ENCODE measurements at places on chromosomes 5 and 9. TPM values are rescaled to one million over a fixed set of nuclear protein-coding genes. Genes with fewer than 3 reads are reported as not detected.

GRCh38 chr5:42950116-42950455 lies 90.0 kb downstream of the ANXA2R start:
- DNase-seq, result no peak

DNA sequence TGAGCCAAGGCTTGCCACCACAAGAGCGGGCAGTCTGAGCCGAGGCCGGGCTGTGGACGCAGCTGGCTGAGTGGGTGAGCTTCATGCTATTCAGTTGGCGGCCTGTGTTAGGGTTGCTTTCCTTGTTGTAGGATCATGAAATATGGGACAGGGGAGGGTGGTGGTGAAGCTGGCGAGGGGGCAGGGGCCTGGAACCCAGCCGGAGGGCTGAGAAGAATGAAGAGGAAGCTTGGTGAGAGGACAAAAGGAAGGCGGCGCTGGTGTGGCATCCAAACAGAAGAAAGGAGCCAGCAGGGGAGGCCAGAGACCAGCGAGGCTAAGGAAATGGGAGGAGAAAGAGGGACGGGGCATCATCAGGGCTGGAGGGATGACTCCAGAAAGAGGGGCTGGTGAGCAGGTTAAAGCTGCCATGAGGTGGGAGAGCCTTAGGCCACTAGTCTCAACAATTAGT lies 18.3 kb downstream of the RALGPS1 start:
- no peak for DNase-seq

The PPP2R2B gene
- 6.3 TPM for total RNA-seq

DNA sequence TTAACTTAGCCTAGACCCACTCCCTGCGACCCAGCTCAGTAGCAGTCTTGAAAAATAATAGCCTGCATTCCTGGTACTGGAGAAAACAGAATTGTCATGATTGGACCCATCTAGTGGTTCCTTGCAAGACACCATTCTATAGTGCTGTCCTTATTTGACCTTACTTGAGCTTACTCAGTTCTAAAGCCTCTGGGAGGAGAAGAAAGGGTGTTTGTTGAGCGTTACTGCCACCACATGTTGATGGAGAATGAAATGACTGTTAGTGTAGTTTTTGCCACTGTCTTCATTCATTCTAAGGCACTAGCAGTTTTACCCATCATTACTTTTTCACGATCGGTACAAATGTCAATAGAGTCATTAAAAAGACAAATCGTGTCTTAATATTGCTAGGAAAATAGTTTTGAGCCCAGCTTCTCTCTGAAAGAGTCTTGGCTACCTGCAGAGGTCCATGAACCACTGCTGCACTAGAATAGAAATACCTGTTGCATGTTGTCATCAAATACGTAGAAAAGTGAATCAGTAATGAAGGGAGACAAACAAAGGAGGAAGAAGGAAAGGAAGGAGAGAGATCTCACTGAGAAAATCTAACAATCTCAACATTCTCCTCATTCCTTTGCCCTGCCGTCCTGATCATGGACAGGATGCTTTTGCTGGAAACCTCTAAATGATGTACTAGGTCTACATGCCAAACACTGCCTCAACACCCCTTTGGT lies 96.0 kb downstream of the LIX1 start:
- DNase-seq, result no peak

GRCh38 chr5:76542887-76543690 lies 80.1 kb downstream of the F2RL2 start:
- DNase-seq, result no peak

GRCh38 chr9:133960568-133961129 lies 31.5 kb downstream of the VAV2 start:
- no peak for DNase-seq

GRCh38 chr5:62718324-62718723 lies 139.7 kb downstream of the LRRC70 start:
- no peak for DNase-seq

DNA sequence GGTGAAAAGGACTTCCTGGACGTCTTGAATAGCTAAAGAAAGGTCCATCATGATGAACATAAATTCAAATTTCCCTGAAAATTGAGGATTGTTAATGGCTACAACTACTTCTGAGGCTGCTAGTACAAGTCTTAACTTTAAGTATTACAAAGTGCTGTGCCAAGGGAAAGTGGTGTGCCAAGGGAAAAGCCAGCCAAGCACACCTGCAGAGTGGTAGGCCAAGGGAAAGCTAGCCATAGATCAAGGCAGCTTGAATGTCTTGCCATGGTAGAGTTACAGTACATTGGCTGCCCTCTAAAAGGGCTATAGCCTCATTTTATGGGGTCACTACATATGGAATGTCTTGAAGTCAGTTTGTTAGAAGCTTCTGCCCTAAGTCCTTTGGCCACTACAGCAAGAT lies 64.2 kb downstream of the SPEF2 start:
- DNase-seq, result no peak

The SMIM33 gene
- total RNA-seq, result not detected

- no peak for DNase-seq
These were observed 46.7 kb downstream of the VAV2 start for GRCh38 chr9:133945314-133945975.

The NINJ1 gene
- total RNA-seq, result 31.2 TPM

The FAM219A gene
- total RNA-seq, result 1.6 TPM

GRCh38 chr9:77661566-77662085 lies 13.5 kb upstream of the GNA14 start:
- no peak for DNase-seq

DNA sequence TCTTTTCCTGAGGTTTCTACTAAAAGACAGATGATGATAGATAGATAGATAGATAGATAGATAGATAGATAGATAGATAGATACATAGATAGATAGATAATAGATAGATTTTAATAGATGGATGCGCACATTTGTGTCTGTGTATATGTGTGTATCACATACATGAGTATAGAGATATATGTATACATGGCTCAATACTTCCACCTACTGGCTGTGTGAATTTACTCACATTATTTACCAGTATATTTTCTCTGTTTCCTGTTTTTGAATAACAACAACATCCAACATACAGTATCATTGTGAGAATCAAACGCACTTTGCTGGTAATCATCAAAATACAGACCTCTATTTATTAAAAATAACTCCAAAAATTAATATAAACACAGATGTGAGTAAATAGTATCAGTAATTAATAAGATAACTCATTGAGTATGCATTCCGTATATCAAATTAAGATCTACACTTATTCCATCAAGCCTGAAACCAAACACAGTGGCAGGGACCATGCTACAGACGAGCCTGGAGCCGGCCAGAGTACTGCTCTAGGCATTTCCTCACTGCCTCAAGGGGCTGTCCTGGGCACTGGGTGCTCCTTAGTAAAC lies 338.0 kb downstream of the SEMA5A start:
- DNase-seq, result no peak

The RIMOC1 gene
- 11.8 TPM for total RNA-seq
